ENCODE measurements at places on chromosomes 5 and 9.

DNA sequence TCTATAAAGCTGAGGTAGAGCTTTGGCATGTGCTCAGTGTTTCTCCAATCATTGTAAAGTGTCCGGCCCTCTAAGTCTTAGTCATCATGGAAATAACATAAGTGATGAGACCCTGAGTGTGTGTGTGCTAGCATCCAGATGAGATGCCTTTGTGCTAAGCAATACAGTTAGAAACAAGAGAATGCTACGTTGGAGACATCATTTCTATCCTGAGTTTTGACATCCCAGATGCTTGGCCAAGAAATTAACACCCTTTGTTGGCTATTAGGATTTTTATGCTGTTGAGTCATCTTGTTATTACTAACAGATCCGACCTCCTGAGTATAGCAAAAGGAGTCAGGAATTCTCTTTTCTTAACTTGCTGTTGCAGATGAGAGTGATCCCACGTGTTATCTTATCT is 508.0 kb downstream of the GADD45G start:
- DNase-seq, result no peak

- no peak for DNase-seq
Measured at GRCh38 chr5:93078082-93079038, 502.7 kb downstream of the NR2F1-AS1 start.

GRCh38 chr5:154830596-154830995 is 19.8 kb downstream of the FAXDC2 start:
- no peak for DNase-seq

GRCh38 chr9:111463048-111463447 is 21.1 kb downstream of the ECPAS start:
- no peak for DNase-seq

- no peak for DNase-seq
Measured at GRCh38 chr5:179815491-179816249, 5.0 kb upstream of the SQSTM1 start.

GRCh38 chr5:126998895-126999570 is 31.3 kb downstream of the MARCHF3 start:
- no peak for DNase-seq

DNA sequence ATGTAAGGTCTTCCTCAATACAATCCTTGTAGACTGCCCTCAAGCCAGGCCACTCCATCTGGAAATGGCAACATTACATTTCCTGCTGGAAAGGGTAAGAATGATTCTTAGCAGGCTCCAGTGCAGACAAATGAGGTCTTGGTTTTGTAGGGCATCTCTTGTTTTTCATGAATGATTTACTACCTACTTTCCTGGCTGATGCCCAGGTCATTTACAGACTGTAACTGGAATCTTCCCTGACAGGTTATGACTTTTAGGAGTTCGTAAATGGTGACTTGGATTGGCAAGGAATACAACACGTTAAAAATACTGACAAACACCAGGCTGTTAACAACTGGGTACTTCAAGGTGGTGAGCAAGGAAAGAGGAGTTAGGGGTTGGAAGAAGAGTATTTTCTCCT is 510.5 kb upstream of the TNC start:
- DNase-seq, result no peak

DNA sequence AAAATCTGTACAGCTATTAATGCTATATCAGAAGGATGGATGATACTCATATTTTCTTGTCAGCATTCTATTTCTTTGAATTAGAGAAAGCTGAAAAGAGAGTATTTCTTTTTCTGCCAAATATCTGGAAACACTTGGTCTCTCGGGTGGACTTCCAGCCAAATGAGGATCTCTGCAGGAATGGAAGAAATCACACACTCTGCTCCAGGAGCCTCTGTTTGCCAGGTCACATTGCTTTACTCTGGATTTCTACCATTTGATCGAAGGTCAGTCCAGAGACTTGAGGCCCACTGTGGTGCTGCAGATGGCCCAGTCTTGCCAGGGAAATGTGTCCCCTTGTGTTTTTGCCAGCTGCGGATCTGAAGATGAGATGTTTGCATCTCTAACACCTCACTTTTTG is 154.1 kb downstream of the PCSK1 start:
- no peak for DNase-seq

DNA sequence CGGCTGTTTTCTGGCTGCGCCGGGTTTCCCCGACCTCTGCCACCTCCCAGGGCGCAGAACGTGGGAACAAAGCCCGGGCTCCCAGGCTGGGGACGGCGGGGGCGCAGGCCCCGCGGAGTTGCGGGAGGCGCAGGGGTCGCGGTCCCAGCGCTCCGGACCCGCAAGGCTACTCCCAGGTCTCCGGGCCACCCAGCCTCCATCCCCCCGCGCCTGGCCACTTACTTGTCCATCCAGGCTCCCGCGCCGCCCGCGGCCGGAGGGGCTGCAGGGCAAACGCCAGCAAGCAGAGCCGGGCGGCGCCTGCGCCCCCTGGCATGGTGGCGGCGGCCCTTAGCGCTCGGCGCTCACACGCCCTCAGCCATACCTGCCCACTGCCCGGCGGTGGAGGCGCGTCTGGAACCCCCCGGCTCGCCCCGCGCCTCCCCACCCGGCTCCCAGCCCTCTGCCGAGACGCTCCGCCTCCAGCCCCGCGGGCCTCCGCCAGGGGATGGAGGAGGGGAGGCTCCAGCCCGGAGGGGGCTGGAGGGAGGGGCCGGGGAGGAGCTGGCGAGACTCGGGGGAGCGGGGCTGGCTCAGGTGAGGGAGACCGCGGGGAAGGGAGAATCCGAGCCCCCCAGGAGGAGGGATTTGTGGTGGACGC is at the start of gene ADAM19:
Gene ADAM19 (minus strand): TSS at position 395 of the 640 bp plus-strand sequence. CDS start 79 bp downstream, at position 316.
- no peak for DNase-seq

DNA sequence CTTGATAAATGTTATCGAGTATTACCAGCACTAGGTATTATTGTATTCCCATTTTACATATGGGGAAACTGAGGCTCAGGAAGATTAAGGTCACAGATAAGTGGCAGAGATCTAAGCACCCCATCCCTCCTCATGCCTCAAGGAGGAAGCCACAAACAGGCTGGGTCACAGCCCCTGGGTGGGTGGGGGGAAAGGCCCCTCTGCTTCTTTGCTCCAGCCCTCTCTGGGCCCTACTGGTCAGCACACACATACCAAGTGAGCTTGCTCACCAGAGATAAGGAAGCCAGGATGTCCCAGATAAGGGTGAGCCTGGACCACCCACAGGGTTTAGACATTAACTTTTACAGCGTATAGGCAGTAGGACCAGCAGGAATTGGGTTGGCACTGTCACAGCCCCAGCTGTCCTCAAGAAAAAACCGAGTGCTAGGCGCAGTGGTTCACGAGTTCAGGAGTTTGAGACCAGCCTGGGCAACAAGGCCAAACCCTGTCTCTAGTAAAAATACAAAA is 45.3 kb downstream of the STK10 start:
- no peak for DNase-seq

DNA sequence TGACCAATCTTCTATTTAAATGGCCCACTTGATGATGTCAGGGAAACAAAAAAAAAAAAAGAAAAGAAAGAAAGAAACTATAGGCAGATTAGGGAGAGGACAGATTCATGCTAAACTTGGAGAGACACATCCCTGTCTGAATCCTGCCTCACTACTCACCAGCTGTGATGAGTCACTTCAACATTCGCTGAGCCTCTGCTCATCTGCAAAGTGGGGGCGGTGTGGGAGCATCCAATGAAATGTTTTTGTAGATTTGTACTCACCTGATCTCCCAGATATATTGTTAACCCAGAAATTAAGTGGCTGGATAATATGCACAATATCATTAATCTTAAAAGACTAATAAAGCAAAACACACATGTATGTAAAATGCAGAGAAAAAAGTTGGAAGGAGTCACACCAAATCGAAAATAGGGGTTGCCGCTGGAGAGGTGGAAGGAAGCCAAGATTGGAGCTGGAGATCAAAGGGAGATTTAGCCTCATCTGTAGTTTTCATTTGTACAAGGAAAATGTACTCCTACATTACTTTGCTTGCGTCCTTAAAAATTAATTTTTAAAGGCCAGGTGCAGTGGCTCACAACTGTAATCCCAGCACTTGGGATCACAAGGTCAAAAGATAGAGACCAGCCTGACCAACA is 17.0 kb upstream of the ERGIC1 start:
- DNase-seq, result no peak

All from stimulated activated CD8-positive, alpha-beta memory T cell treated with anti-CD3 and anti-CD28 coated beads, Interleukin-4, amount 100 ng/mL, for 4 hours (primary cell).